ENCODE measurements at places on chromosomes 3 and 15.

GRCh38 chr3:40593351-40593750 is 68.6 kb downstream of the ZNF621 start:
- DNase-seq: peak; percentile 40

GRCh38 chr3:171250444-171250843 is 209.8 kb downstream of the TNIK start:
- DNase-seq: no peak

DNA sequence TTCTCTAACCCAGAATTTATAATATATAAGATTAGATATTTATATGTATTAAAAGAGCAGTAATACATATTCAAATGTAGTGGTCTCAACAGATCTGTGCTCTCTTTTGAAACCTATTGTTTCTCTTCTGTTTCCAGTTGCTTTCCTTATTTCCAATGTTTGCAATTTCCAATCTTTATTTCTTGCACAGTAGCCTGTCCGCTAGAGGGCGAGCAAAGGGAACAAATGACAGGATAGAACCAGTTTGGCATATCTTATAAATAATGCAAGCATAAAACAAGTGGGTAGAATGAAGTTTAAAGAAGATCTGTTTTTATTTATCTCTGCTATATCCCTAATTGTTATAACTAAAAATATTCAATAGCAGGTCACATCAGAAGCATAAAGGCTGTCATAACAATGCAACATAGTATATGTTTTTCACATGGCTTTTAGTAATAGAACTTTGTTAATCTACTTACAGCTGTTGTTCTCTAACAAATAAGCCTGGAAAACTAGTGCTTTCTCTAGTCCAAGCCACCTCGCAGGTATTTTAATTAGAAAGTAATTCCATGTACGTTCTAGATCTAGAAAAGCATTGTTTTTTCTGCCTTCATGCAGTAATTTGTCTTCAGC is 15.1 kb upstream of the TCAIM start:
- peak; percentile 32 for DNase-seq

- no peak for DNase-seq
Observed at GRCh38 chr3:31029706-31030105, 135.2 kb upstream of the GADL1 start.

DNA sequence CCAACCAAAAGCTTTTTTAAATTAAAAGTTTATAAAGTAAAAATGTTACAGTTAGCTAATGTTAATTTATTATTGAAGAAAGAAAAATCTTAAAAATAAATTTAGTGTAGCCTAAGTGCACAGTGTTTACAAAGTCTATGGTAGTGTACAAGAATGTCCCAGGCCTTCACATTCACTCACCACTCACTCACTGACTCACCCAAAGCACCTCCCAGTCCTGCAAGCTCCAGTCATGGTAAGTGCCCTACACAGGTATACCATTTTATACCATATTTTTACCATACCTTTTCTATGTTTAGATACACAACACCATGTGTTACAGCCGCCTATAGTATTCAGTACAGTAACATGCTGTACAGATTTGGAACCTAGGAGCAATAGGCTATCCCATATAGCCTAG is 29.1 kb downstream of the SSR3 start:
- DNase-seq: no peak

GRCh38 chr3:183434992-183435391 is 6.6 kb upstream of the MCF2L2 start:
- DNase-seq: no peak

- no peak for DNase-seq
Observed at GRCh38 chr3:127590282-127590592, 296 bp downstream of the TPRA1 start.
